ENCODE measurements at places on chromosomes 13 and 19. TPM values are rescaled to one million over a fixed set of nuclear protein-coding genes. Genes with fewer than 3 reads are reported as not detected.

GRCh38 chr13:108828086-108828815 is 198.8 kb downstream of the MYO16 start:
- no peaks in the 10 kb centered on the region for H3K36me3 ChIP-seq
- H3K27ac ChIP-seq, result no peak overlapping the region
- no peaks in the 10 kb centered on the region for H3K27me3 ChIP-seq

- H3K4me1 ChIP-seq, result no peaks in the 10 kb centered on the region
- no peaks in the 10 kb centered on the region for H3K36me3 ChIP-seq
- DNase-seq, result no peak
- H3K27ac ChIP-seq, result no peak overlapping the region
These were observed 17.2 kb upstream of the RFC3 start for GRCh38 chr13:33800646-33801186.

DNA sequence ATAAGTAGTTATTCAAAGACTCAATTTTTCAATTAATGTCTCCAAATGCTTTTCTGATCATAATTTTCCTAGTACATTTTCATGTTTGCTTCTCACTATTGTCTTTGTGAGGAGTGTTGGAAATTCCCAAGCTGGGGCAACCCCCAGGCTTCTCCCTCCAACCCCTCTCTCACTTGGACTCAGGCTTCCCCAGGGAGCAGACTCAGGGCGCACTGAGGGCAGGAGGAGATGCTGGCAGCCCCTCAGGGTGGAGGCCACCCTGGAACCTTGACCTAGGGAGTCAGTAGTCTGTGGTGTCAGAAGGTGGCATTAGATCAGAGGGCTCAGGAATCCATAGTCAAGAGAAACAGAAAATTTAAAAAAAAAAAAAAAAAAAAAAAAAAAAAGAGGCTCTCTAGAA is 86.5 kb upstream of the IRS2 start:
- no peak for DNase-seq
- H3K4me3 ChIP-seq, result no peak overlapping the region
- no peaks in the 10 kb centered on the region for H3K36me3 ChIP-seq
- H3K4me1 ChIP-seq, result no peaks in the 10 kb centered on the region
- H3K27ac ChIP-seq, result no peak overlapping the region
- H3K27me3 ChIP-seq, result no peaks in the 10 kb centered on the region

The DENND1C gene
- total RNA-seq, result 0.40 TPM

DNA sequence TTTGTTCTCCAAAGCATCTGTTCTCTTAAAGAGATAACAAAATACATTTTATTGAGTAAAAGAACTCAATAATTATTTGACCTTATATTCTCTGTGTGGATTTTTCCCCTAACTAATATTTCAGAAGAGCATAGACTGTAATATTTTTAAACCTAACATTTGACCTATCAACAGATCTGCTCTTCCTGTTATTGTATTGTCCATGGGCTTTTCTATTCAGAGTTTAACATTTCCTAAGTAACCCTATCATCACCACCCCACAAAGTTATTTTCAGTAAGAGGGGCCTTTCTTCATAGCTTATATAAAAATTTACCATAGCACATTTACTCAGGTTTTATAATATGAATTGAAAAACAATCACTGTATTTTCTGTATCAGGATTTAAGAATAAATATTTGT is 17.5 kb downstream of the POLR1D start:
- no peaks in the 10 kb centered on the region for H3K36me3 ChIP-seq
- H3K27me3 ChIP-seq, result no peaks in the 10 kb centered on the region

DNA sequence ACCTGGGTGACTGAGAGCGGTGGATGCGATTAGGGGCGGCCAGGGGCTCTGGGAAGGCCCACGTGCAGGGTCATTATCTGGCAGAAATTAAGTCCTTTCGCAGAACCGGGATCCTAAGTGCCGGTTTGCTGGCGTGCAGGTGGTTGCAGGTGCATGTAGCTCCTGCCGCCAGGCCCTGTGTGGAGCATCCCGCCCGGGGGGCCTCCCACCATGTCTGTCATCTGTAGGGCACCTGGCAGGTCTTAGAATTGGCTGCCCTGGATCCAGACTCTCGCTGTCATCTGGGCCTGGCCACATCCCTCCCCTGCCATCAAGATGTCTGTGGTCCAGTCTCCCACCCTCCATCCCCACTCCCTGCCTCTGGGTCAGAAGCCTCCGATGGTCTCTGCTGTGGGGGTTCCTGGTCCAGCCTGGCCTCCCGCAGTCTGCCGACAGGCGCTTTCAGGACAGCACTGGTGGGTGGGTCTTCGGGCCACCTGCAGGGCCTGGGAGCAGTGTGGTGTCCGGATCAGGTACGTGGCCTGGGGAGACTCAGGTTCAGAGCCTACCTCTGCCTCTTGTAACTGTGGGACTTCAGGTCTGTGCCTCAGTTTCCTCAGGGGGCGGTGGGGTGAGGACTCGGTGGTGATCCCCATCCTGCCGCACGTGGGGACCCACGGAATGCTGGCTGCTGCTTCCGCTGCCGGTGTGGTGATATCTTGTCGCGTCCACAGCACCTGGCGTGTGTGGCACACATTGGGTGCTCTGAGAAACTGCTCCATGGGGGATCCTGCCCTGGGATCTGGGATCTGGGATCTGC is 5.4 kb downstream of the GNA11 start:
- H3K4me3 ChIP-seq, result no peak overlapping the region
- H3K27ac ChIP-seq, result peak overlapping the region; percentile 91
- H3K36me3 ChIP-seq, result no peaks in the 10 kb centered on the region
- no peak for DNase-seq

GRCh38 chr13:101490406-101491015 is 38.0 kb downstream of the ITGBL1 start:
- no peaks in the 10 kb centered on the region for H3K27me3 ChIP-seq
- H3K36me3 ChIP-seq, result no peaks in the 10 kb centered on the region
- H3K4me1 ChIP-seq, result no peaks in the 10 kb centered on the region

DNA sequence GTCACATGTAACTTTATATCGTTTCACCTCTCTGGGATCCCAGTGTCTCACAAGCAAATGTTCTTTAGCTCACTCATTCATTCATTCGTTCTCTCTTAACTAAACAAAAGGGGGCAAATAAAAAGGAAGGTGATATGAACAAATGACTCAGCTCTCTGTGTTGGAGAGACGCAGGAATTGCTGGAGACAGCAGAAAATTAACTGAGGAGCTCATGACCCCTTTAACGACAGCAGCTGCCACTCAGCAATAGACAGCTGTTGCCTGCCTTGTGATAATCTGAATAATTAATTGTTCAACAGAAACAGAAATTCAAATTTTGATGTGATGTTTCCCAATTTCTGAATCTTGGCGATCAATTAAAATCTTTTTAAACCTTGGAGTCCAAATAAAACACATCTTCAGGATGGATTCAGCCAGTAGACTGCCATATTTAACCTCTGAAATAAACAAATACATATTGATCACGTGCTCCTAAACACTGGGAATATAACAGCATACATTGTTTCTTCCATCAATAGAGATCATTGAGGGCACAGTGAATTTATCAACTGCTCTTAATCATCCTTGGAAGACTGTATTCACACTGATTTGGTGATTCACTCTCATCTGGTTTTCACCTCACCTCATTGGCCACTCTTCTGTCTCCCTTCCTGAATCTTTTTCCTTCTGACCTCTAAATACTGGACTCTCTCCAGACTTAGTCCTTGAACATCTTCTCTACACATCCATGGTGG is 63.3 kb downstream of the MBNL2 start:
- peaks cover 11% of the 10 kb centered on the region for H3K4me1 ChIP-seq
- no peak overlapping the region for H3K4me3 ChIP-seq
- H3K27ac ChIP-seq, result no peak overlapping the region
- H3K36me3 ChIP-seq, result no peaks in the 10 kb centered on the region

The SIGLEC8 gene
- total RNA-seq, result not detected

DNA sequence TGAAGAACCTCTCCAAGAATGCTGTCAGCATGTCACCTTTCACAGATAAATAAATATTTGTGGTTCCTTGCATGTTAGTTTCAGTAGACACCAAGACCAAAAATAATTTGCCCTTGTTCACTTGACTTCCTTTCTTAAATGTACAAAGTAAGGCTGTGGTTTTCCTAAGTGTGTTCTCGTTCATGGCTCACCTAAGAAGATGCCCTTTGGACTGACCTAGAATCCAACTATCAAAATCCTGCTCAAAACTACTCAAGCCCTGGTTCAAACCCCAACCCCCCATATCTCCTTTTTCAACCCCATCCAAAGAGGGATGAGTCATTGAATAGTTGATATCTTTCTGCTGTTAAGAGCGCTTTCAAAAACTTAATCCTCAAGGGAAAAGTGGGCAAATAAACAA is 247.8 kb upstream of the ZNF507 start:
- H3K4me1 ChIP-seq, result no peaks in the 10 kb centered on the region
- no peak for DNase-seq
- no peaks in the 10 kb centered on the region for H3K27me3 ChIP-seq
- H3K4me3 ChIP-seq, result no peak overlapping the region

GRCh38 chr19:33641956-33642498 is 20.3 kb downstream of the CHST8 start:
- H3K27ac ChIP-seq, result no peak overlapping the region
- peaks cover 20% of the 10 kb centered on the region for H3K27me3 ChIP-seq
- no peak for DNase-seq
- no peak overlapping the region for H3K4me3 ChIP-seq

GRCh38 chr13:51252954-51253532 is 30.8 kb downstream of the FAM124A start:
- no peak overlapping the region for H3K27ac ChIP-seq
- H3K4me3 ChIP-seq, result no peak overlapping the region
- H3K4me1 ChIP-seq, result no peaks in the 10 kb centered on the region
- no peaks in the 10 kb centered on the region for H3K27me3 ChIP-seq
- H3K36me3 ChIP-seq, result no peaks in the 10 kb centered on the region

The KLK10 gene
- not detected for total RNA-seq

DNA sequence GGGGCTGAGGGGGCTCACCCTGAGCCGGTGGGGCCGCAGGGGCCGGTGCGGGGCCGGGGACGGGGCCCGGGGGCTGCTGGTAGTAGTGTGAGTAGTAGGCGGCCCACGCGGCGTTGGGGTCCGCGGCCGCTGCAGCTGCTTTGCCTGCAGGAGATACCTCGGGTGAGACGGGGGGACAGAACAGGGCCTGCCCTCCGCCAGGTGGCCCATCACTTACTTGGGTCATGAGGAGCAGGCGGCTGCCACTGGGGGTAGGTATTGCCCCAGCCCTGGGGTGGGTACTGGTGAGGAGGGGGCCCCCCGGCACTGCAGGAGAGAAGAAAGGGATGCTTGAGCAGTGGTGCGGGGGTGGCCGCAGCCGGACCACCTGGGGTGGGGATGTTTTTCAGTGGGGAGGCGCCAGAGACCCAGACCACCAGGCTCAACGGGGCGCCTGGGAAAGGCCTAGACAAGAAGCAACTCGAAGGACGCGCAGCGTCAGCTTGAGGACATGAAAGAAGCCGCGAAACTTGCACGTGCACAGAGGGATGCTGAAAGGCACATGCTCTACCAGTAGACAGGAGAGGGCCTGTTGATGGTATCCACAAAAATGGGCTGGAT is 8.9 kb downstream of the KHSRP start:
- peaks cover 3% of the 10 kb centered on the region for H3K4me1 ChIP-seq
- H3K27me3 ChIP-seq, result no peaks in the 10 kb centered on the region
- peaks cover 5% of the 10 kb centered on the region for H3K36me3 ChIP-seq

All from transverse colon (tissue), 4 donors.